ENCODE measurements at places on chromosomes 12 and 14.

- no peak for DNase-seq
Observed at GRCh38 chr12:27534765-27535161, 10.8 kb downstream of the PPFIBP1 start.

DNA sequence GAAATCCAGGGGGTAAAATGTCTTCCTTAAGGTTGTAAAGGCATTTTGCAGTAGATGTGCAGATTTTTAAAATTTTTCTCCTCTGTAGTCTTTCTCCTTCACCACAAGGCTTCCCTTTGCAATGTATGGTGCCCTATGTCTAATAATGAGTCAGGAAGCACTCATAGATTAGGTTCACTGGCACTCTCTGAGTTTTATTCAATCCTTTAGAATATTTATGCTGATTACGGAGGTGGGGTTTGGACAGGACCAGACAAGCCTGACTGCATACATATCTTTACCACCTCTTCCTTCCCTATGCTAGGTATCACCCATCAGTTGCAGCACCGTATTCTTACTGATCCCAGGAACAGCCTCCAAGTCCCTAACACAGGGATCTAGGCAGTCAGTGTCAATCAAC lies 99.5 kb downstream of the NEDD1 start:
- DNase-seq: no peak

DNA sequence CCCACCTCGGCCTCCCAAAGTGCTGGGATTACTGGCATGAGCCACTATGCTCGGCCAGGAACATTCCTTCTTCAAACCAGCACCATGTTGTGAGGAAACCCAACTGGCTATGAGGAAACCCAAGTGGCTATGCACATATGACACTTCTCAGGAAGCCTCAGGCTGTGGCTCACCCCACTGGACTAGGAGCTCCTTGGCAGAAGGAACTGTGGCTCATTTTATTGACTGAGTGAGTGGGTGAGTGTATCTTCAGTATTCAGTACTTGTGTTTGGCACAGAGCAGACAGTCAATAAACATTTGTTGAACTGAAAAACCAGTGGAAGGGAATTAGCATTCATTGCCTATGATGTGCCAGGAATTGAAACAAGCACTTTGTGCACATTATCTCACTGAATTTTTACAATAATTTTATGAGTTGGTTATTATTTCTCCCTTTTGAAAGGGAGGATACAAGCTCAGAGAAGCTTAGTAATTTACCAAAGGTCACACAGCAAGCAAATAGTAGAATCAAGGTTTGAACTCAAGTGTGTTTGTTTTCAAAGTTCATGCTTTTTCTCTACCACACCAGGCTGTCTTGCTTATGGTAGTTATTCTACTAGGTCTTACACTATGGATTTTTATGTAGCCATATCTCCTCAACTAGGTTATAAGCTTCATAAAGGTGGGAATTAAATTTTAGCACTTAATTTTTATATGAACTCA lies 121.6 kb downstream of the VEZT start:
- DNase-seq: no peak

DNA sequence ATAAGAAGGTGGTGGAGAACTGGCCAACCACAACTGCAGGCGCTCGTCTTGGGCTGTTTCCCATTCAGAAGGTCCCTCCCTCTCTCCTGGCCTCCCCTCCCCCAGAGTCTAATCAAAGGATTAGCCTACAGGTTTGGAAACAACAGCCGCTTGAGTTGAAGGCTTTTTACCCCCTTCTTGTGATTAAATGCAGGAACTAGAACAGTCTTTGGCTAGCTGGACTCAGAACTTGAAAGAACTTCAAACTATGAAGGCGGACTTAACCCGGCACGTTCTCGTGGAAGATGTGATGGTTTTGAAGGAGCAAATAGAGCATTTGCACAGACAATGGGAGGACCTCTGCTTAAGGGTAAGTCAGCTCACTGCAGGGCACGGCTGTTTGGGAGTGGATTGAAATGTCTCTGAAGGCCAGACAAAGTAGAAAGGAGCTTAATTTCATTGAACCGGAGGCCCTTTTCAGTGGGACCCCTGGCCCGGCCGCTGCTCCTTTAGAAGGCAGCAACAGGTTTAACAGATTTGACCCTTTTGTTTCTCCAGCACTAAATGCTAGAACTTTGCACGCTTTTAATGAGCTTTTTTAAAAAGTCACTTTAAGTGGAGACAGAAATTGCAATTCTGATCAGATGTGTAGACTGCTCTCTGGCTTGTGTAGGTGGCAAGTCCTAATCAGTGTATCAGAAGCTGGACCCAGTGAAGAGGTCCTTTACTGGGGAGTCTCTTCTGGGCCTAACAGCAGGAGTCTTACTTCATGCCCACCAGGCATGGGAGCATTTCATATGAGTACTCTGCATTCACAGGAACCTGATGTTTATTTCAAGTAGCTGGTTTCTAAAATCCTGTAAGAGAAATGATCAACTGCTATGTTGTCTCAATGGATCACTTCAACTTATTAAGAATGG lies 107.7 kb downstream of the ESR2 start:
- DNase-seq: peak; percentile 57

DNA sequence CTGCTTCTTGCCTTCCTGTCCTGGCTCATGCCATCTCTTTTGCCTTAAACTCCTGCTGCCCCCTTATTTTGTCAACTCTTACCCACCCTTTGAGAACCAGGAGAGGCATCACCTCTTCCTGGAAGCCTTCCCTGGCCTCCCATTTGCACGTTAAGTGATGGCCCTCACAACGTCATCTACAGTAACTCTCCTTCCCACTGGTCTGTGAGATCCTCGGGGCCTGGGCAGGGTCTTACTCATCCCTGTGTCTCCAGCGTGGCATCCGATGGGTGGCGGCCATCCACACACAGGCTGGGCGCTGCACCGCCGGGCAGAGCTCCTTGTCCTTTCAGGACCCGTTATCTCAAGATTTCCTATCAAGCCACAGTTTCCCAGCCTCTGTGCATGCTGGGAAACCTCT lies 16.8 kb upstream of the CACNA2D4 start:
- DNase-seq: no peak

GRCh38 chr14:22613736-22614239 lies 15.7 kb downstream of the ABHD4 start:
- DNase-seq: no peak

- no peak for DNase-seq
Observed at GRCh38 chr14:32432813-32433538, 103.9 kb downstream of the AKAP6 start.

- DNase-seq: no peak
Observed at GRCh38 chr12:124387528-124387911, 92.6 kb downstream of the RFLNA start.

GRCh38 chr14:64880221-64881121 lies 764 bp upstream of the SPTB start:
- peak; percentile 57 for DNase-seq

DNA sequence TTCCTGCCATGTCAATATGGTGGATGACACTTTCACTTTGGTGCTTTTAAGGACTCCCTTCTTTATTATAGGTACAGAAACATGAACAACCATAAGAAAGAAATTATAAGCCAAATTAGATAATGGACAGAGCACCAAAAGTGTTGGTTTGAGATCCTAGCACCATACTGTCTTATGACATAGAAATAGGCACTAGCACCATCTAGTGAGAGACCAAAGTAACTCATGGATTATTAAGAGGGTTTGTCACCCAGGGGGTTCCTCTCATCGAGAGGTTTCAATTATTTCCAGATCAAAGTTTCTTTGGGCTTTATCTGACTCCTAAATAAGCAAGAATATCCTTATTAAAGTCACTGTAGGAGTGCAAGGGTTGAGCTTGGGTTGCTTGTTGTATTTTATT lies 153.0 kb upstream of the DIO2 start:
- no peak for DNase-seq

- DNase-seq: no peak
Observed at GRCh38 chr12:111440631-111441030, 34.9 kb downstream of the SH2B3 start.

GRCh38 chr14:50647282-50647681 lies 20.8 kb downstream of the SAV1 start:
- DNase-seq: no peak

- no peak for DNase-seq
Observed at GRCh38 chr12:3389986-3390385, 101.0 kb upstream of the PRMT8 start.

- DNase-seq: no peak
Observed at GRCh38 chr12:47236109-47236714, 156.5 kb upstream of the AMIGO2 start.

DNA sequence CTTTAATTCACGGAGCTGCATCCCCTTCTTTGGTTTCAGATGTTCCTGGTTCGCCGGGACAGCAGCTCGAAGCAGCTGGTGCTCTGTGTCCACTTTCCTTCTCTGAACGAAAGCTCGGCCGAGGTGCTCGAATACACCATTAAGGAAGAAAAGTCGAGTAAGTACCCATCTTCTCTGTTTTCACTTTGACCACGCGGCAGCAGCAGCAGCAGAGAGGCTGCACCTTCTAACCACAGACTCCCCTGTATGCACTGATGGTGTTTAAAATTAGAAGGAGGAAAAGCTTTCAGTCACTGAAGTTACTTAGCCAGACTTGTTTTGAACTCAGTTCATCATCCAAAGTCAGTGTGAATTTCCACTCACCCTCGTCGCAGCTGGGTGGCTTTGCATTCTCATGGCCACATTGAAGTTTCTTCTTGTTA lies 63.8 kb downstream of the RIN3 start:
- no peak for DNase-seq

- DNase-seq: no peak
Observed at GRCh38 chr14:76713121-76713520, 48.1 kb upstream of the VASH1 start.

- no peak for DNase-seq
Observed at GRCh38 chr12:67364228-67364627, 95.1 kb downstream of the CAND1 start.

GRCh38 chr12:69916544-69917235 lies 91.7 kb downstream of the MYRFL start:
- no peak for DNase-seq

- DNase-seq: no peak
Observed at GRCh38 chr14:88914956-88915355, 90.5 kb downstream of the TTC8 start.

DNA sequence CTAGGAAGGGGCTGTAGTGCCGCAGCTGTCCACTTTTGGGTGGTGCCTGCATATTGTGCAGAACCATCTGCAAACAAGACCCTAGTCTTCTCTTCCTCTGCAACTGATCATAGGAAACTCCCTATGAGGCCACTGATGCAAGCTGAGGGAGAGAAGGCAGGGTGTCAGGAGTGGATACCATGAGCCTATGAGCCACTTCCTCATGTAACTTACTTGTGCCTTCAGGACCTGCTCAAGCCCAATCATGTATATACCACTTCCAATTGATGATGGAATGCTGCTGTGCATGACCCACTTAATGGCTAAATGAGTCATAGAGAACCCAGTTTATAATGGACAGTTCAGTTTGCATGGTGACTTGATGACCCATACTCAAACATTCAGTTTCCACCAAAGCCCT lies 107.9 kb downstream of the ALG10B start:
- DNase-seq: no peak
